AG04449 (cell line): ENCODE measurements at places on chromosomes 16 and 17.

DNA sequence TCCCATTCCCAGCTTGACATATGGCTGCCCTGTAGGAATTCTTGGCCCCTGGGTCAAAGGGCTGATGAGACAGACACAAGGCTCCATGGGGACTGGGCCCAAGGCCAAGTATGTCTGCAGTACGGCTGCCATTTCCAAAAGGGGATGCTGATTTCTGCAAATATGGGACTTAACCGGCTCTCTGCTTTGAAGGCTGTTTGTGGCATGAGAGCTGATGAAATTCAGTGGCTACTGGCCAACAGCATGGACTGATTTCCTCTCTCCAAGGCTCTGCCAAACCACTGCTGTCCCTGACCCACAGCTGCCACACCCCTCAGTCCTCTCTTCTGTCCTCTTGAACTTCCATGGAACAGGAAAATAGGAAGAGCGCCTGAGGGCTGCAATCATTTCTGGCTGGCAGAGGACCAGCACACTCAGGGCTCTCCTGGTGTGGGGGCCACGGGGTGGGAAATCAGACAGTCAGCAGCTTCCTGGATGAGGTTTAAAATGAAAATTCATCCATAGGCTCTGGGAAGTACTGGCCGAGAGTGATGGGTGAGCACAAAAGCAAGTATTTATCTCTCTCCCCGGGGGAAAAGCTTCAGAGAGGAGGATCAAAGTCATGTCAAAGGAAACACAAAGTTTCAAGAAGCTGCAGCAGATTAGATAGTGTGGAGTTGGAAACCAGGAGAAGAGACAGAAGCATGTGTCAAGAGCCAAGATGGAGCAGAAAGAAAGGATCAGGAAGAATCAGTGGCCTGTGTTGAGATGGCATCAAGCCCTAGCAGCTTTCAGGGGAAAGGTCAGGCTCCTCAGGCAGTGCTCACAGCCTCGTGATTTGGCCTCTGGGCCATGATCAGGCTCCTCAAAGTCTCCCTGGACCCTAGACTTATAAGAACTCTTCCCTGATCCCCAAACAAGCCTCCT lies 64.1 kb upstream of the SREBF1 start:
- DNase-seq: peak; percentile 80

GRCh38 chr17:56680676-56681075 lies 87.2 kb downstream of the NOG start:
- DNase-seq: no peak

- DNase-seq: no peak
Observed at GRCh38 chr16:13060932-13061331, 159.5 kb downstream of the SHISA9 start.

- no peak for DNase-seq
Observed at GRCh38 chr17:5541610-5542202, 42.6 kb downstream of the NLRP1 start.

GRCh38 chr16:77302249-77302648 lies 103.0 kb downstream of the SYCE1L start:
- no peak for DNase-seq

DNA sequence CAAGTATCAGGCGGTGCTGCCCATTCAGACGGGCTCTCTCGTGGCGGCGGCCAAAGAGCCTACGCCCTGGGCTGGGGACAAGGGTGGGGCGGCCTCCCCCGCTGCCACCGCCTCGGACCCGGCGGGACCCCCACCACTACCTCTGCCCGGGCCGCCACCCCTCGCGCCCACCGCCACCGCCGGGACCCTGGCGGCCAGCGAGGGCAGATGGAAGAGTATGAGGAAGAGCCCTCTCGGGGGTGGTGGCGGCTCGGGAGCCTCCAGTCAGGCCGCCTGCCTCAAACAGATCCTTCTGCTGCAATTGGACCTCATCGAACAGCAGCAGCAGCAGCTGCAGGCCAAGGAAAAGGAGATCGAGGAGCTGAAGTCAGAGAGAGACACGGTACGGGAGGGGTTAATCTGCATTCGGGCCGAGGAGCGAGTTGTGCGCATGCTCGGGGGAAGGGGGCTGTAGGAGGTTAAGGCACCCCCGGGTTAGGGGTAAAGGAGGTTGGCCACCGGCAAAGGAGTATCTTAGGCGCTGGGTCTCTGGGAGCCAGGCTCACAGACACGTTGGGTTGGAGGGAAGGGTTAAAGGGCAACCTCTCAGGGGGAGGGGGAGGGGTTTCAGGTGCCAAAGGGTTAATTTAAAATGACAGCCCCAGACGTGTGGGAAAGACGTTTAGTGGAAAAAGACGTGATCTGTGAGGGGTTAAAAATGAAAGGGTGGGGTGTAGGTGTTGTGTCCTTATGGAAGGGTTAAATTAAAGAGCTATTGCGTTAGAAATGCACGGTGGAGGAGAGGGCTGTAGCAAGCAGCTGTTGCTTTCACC lies 1.4 kb downstream of the MSL1 start:
- DNase-seq: no peak
